ENCODE measurements at places on chromosomes 7 and 10.
A peak's percentile ranks its signal among the peaks of the same experiment; 100 is the strongest.

DNA sequence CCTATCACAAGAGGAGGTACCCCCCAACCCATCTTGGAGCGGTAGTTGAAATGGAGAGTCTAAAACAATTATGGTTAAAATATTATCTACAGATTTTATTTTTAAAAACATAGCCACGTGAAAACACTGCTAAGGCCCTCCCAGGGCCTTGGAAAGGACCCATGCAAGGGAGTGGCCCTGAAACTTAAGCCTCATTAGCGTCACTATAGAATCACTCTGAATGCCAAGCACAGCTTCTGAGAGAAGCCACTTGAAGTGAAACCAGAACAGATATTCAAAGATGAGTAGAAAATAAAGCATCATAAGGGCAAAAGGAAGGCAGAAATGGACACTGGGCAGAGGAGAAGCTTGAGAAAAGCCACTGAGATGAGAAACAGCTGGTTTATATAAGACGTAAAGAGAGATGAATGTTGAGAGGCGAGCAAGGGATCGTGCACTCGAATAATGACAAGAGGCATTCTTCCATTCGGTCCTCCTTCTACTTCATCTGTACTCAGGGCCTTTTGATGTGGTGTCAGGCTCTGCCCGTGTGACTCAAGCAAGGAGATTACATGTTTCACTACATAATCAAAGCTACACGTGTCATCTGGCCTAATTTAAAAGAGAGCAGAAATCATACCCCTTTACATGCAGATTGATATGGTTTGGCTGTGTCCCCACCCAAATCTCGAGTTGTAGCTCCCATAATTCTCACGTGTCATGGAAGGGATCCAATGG, 33.4 kb upstream of the SLC39A12 start:
- DNase-seq: no peak

GRCh38 chr10:72689660-72690059, 2.3 kb upstream of the MCU start:
- DNase-seq: no peak

DNA sequence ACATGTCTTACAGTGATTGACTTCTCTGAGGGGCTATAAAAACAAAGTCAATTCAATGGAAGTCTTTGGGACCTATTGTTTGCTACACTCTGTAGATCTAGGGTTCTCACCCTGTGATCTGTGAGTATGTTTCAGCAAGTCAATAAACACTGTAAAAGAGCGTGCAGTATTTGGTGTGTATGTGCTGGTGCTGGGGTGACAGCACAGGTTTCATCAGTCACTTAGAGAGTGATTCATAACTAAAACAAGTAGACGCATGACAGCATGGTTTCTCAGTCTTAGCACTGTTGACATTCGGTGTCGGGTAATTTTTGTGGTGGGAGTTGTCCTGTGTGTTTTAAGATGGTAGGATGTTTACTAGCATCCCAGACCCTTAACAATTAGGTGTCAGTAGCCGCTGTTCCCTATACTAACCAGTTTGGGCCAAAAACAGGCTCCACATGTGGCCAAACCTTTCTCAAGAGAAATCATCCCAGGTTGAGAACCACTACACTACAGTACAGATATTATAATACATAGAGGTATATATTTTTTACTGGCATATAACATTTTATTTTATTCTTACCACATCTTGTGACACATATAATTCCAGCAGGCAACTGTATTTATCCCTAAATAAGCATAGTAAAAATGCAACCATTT, 411.8 kb downstream of the ARL4A start:
- DNase-seq: no peak

DNA sequence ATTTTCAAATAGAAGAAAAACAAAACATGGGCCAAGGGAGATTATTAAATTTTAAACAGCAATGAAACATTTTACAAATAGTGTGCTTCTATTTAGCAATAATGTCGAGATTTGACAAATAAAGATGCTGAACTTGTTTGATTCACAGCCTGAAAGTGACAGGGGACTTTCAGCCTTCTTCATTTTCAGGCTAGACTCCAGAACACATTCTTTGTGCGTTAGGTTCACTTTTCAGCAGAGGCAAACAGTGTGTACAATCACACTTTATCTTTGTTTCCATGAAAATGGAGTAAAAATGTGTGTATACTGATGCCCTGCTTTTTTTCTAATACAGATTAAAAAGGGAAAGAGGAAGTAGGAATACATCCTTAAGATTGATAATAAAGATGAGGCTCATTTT, 35.6 kb downstream of the FAM171A1 start:
- DNase-seq: no peak

DNA sequence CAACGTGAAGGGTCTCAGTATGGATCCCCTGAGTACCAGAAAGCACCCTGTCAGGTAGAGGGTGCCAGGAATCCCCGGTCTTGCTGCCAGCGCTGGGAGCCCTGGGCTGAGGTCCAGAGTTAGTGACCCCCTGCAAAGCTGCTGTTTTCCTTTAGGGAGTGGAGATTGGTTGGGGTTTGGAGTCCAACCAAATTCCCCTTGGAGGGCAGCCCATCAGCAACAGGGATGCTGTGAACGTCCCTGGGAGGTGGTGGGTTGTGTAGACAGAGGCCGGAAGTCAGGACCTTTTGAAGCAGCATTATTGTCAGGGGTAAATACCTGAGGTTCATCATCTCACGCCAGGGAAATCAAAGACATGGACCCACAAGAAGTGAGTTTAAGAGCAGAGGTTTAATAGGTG, 104.2 kb downstream of the COL26A1 start:
- DNase-seq: no peak

DNA sequence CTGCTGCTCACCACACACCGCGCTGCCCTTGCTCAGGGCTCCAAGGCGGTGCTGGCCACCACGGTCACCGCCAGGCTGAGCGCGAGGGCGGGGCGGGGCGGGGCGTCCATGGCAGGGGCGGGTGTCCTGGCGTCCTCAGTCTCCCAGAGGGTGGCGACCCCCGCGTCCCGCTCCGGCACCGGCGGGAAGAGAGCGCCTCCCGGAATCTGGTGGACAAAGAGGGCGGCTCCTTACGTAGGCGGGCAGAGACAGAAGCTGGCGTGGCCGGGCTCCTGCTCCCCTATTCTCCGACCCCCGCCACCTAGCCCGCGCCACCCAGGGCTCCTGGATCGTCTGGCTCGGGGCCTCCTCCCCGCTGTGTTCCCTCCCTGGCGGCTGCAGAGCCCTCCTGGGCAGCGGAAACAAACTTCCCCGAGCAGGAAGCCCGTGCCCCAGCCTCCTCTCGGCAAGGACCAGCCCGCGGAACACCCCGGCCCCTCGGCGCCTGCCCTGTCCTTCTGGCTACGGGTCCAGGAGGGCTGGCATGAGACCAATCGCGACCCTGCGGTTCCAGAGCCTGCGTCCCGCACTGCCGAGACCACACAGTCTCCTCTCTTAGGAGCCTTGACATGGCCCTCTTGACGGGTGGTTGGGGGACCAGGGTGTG, 133.8 kb upstream of the ZNF92 start:
- DNase-seq: no peak

- no peak for DNase-seq
Observed at GRCh38 chr10:69848454-69848853, 46.7 kb downstream of the COL13A1 start.

- DNase-seq: no peak
Observed at GRCh38 chr7:106999023-106999422, 45.5 kb upstream of the PRKAR2B start.

DNA sequence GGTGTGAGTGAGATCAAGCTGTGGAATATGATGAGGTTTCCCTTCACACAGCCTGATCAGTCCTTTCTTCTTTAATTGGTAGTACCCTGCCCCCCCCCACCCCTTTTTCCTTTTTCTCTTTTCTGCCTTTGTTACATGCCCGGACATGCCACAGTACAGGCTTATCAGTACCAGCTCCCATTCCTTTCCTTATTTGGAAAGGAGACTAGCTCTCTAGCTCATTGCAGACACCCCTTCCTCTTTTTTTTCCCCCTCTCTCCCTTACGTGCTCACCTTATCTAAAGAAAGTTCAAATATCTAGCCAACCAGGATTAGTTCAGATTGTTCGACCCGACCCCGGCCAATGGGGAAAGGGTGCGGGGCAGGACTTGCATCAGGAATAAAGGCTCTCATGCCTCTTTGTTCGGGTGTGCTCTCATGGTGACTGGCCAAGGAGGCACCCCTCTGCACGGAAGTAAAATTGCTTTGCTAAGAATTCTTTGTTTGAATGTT, 230.4 kb downstream of the ACTR3B start:
- no peak for DNase-seq

- no peak for DNase-seq
Observed at GRCh38 chr10:109770663-109771062, 152.6 kb downstream of the XPNPEP1 start.

DNA sequence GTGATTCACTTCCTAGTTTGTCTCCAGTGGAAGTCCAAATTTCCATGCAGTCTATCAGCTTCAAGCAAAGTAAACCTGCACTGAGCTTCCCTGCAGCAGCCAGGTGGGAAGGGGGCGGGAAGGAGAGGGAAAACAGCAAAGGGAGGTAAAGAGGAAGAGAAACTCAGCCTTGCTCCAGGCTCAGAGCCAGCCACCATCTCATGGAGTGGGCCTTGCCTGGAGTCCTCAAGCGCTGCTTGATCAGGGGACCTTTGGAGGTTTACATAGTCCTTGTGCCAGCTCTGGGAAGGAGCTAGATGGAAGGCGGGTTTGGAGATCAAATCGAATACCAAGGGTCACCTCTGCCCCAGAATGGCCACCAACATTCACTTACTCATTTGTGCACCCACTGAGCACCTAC, 7.4 kb downstream of the CRTAC1 start:
- no peak for DNase-seq

GRCh38 chr10:126170776-126171175, 217.5 kb downstream of the ADAM12 start:
- no peak for DNase-seq

- no peak for DNase-seq
Observed at GRCh38 chr7:128814499-128814898, 15.7 kb upstream of the FLNC start.

DNA sequence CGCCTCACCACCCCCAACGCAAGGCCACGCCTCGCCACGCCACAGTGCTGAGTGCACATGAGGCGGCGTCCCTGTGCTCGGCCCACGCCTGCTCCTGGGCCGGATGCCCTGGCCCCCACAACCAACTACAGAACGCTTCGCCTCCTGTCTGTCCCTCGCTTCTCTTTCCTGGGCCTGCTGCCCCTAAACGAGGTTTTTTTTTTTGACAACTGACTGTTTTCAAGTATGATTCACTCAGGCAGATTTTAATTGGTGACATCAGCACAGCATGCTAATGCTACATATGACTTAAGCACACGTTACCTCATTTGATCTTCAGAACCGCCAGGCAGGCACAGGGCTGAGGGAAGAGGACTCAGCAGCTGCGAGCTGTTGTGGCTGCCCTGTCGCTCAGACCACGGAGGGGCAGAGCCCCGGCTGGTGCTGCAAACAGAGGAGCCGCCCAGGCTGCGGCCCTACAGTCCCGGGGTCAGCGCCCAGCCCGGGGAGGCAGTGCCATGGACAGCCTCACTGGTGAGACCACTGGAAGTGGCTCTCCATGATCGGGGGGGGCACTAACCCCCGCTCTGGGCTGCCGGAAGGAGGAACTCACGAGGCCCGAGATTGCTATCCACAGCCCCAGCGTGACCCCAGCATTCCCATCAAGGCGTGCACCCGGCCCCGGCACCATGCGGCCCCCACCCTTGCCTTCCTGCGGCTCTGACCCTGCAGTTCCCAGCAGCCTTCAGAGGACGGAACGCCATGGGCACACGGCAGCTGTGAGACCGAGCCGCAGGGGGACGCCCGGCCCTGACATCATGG, 212.8 kb downstream of the MAD1L1 start:
- peak; percentile 78 for DNase-seq

DNA sequence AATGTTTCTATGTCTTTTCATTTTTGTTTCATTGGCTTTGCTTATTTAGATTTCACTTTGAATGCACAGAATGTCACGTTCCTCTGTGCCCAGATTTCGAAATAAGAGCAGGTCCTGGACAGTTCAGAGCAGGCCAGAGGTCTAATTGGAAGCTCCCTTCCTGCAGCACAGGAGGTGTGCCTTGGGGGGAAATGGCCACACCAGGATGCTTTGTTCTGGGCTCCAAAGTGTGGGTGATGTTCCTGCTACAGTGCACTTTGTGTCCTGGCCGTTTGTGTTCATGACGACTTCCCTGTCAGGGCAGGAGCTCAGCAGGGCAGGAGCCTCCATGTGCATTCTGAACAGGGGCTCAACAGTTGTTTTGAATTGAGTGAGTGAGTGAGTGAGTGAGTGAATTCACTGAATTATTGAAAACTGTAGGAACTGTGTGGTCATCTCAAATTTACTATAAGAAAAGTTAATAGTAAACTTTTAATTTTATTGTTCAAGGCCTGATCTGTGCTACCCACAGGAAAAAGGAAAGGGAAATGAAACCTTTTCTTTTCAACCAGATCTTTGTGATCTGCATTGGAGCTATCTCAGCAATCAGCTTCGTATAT, 109.5 kb upstream of the GJD4 start:
- DNase-seq: no peak

DNA sequence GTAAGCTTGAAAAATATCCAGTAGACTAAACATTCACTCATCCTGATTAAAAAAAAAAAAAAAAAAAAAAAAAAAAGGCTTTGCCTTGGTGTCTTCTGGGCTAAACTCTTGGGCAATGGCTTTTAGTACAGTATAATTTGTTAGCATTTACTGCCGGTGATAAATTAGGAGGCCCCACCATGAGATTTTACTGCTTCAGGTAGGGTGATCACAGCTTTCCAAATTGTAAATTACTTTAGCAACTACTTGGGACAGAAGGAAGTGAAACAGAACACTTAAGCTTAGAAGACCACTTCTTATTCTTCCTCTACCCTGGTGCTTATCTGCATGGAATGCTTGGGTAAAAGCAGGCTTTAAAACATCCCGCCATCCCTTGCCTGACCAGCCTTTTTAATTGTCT, 152.1 kb downstream of the HIBADH start:
- no peak for DNase-seq

- no peak for DNase-seq
Observed at GRCh38 chr7:74572301-74572979, 85.1 kb upstream of the GTF2I start.

- no peak for DNase-seq
Observed at GRCh38 chr7:151367284-151367683, 25.7 kb downstream of the NUB1 start.

DNA sequence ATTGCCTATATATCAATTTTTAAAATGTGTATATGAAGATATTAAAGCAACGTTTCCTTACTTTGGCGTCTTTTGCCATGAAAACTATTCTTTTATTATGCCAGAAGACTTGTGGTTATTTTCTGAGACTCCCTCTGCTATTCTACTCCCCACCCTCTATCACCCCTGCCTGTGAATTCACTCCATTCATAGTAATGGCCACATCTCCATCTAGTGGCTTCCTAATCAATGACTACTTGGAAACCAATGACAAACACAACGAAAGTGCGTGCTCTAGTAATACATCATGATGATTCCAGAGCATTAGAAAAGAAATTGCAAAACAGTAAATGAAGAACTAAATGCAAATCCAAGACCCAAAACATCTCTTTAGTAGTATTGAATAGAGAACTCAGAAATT, 186.7 kb upstream of the HGF start:
- DNase-seq: no peak

DNA sequence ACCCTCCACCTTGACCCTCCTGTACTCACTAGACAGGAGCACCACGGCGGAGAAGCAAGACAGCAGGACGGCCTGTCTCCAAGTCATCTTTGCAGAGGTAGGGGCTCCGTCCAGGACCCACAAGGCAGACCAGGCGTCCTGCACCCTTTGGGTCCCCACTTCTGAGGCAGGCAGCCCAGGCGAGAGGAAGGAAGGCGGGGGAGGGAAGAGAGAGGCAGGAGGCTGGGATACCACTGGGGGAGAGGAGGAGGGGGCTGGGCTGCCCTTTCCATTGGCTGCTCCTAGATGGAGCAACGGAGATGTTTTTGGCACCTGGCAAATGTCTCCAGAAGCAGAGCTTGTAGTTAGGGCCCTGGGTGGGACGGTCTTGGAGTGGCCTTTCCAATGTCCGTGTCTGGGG, at the start of gene UCMA:
TSS of gene UCMA (minus strand) at position 203 of the 400 bp plus-strand sequence. CDS start at position 87, 116 bp downstream.
- peak; percentile 34 for DNase-seq

- no peak for DNase-seq
Observed at GRCh38 chr7:24734306-24734705, 23.0 kb downstream of the GSDME start.

Measured in ascending aorta (tissue), 2 donors.